ENCODE measurements at places on chromosomes 11 and 22.
A peak's percentile ranks its signal among the peaks of the same experiment; 100 is the strongest.

GRCh38 chr11:13759050-13759449, 90.6 kb downstream of the FAR1 start:
- no peak for DNase-seq

DNA sequence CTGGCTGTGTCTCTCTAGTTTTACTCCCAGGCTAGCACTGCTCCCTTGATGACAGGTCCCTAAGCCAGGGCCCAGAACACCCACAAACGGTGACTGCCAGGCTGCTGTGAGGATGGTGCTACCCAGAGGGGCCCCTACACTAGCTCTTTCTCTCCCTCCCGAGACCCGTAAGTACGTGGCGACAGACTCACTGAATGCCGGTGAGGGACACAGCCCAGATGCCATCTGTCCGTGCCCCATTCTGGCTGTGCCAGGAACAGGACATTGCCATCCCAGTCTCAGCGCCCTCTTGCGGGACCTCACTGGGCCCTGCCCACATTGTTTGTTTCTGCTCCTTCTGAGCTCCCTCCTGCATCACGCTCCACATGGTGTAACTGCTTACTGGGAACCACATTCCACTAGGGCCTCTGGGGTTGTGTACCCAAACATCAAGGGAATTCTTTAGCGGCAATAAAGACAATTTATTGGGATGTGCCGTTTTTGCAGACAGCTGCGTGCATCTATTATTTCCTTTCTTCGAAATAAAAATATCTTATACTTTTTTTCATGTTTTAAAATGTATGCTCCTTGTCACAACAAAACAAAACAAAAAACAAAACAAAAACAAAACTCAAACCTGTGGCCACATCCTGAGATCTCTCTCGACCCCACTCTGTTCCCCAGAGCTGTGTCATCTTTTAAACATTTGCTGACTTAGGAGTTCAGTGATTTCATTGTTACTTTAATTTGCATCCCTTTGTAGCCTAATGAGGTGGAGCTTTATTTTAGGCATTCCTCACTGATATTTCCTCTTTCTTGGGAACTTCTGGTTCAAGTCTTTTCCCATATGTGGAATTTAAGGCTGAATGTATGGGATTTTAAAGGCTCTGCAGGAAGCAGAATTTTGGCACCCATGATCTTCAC, 4.4 kb upstream of the TPCN2 start:
- DNase-seq: peak; percentile 90

- DNase-seq: no peak
Measured at GRCh38 chr11:104853276-104853675, 45.0 kb downstream of the CASP12 start.

DNA sequence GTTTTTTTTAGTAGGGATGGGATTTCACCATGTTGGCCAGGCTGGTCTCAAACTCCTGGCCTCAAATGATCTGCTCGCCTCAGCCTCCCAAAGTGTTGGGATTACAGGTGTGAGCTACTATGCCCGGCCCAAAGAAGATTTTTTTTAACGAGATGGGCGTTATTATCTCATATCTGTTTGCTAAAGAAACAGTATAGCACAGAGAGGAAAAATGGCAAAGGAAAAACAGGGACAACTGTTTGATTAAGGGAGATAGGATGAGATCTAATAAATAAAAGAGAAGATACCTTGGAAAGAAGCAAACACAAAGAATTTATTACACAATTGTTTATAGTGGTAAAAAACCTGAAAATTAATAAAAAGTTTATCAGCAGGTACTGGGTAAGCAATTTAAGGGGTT, 10.4 kb upstream of the CEP295 start:
- no peak for DNase-seq

DNA sequence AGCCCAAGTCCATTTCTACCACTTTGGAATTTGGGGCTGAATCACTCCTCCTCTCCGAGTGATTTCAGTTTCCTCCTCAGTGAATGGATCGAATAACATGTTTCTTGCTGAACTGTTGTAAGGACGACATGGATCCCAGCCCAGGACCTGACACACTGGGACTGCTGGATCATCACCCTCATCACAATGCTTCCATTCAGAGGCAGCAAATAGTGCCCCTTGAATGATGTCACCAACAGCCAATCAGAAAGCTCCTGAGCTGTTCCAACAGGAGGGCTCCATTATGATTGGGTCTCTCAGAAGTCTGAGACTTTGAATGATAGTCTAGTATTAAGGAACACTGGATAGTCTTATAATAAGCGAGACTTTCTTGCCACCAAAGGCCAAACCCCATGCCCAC, 158.9 kb downstream of the MYO18B start:
- DNase-seq: no peak

DNA sequence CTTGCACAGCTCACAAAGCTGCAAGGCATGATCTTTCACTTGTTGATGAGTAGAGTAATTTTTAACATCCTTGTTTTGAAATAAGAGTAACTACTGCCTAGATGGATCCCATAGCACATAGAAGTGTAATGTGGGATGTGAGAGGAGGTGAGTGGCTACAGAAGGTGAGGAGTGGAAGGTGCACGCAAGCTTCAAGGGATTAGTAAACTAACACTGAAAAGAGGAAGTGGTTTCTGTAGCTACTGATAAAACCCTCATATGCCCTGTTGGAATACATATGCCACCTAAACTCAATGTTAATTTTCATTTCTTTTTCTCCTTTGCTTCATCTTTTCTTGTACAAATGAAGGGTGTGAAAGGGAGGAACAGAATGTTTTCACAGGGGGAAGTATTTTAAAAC, 22.0 kb upstream of the CTSC start:
- no peak for DNase-seq

DNA sequence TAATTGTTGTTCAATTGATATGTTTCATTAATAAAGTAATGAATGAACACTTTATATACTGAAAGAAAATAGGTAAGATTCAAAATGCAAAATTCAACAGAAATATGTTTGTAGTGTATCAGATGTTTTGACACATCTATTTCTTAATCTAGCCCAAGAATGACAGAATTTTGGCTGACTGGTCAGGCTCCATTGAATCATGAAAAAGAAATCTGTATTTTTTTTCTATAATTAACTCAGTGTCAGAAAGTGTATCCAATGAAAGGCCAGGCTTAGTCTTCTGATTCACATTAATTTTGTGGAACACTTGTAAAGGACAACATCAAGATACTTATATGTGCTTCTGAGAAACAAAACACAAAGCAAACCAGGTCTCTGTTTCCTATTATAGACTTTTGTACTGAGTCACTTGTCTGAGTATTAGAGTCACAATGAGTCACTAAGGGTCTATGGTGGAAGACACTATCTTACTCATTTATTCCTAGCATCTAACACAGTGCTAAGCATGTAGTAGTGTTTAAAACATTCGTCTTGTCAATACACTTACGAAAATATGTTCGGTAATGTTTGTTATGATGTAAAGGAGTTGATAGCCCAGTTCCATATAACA, 297.7 kb upstream of the CCDC90B start:
- no peak for DNase-seq

DNA sequence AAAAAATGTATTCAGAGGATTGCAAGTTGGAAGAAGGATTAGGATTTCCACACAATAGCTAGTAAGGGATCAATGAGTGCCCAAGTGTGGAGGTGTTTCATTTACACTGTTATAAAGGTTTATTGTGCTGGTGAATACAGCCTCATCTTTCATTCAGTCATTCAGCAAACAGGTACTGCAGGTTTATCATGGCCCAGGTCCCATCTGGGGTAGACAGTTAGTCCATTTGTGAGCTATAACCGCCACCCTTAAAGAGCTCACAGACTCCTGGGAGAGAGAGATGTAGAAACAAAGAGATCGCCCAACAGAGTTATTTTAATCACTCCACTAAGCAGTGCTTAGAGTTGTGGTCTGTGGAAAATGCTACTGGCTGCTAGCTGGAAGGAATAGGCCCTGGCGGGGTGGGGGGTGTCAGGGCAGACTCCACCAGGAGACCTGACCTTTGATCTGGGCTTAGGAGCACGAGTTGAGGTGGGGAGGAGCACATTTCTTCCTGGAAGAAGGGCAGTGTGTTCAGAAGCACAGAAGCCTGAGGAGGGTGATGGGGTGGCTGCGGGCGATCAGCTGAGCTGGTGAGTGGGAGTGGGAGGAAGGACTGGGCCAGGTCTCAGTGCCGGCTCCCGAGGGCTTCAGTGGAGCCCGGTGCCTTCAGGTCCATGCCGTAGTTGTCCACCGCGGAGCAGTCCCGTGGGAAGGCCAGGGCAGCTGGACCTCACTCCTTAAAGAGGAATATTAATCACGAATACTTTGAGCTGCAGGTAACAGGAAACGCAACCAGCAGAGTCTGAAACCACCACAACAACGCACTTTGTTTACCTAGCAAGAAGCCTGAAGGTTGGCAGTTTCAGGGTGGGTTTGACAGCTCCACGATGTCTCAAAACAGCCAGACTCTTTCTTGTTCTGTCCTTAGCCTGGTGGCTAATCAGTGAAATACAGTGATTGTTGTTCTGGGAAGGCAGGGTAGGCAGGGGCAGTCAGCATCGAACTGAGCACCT, 11.2 kb downstream of the TOM1 start:
- DNase-seq: no peak

DNA sequence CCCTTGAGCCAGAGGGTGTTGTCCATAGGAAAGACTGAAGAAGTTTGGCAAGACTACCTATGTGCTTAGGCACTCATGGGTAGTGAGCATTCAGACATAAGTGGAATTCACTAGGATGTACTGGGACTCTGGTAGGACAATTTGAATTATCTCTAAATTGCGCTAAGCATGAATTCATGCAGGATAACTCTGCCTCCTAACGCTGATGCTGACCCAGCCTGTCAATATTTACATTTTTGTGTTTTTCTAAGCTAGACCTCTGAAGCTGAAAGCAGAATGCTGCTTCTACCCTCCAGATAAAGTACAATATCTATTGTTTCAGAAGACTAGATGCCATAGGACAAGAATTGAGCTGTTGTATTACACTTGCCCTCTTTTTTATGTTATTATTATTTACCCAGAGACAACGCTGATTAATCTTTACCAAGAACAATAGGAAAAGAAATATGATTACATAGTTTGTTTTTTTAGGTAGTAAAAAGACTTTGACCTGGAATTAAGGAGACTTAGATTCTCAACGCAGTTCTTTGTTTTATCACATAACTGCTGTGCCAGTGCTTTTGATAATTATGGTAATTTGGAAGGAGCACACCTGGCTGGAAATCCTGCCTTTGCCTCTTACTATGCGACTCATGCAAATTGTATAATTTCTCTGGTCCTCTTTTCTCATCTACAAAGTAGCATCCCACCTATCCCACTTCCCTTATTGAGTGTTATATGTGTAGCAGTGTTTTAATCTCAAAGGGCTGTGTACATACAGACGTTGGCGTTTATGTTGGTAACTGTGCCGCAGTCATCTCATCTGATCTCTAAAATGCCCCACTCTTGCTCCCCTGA, 21.2 kb upstream of the GRAMD1B start:
- DNase-seq: no peak

DNA sequence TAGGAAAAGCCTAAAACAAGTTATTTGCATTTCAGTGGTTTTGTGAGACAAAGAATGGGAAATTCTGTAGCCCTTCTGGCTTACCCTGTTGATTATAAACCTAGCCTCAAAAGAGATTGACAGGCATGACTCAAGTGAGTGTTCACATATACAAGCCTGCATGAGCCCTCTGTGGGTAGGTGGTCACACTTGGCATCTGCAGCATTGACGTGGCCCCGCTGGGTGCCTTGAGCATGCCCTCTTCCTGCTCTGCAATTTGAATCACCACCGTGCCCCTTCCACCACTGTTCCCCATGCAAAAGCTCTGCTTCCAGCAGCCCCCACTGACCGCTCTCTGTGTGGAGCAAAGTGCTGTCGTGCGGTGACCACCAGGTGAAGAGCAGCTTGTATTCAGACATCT, 21.0 kb upstream of the ADSL start:
- DNase-seq: no peak

DNA sequence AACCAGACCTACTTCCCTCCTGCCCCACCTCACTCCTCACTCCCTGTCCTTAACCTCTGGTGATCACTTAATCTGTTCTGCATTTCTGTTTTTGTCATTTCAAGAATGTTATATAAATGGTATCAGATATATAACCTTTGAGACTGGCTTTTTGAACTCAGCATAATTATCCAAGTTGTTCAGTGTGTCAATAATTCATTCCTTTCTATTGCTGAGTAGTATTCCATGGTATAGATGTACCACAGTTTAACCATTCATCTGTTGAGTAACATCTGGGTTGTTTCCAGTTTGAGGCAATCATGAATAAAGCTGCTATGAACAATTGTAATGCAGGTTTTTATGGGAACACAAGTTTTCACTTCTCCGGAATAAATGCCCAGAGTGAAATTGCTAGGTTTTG, 34.6 kb upstream of the B3GNT6 start:
- DNase-seq: no peak

GRCh38 chr11:15258433-15259165, 143.9 kb downstream of the INSC start:
- no peak for DNase-seq
